ENCODE measurements at places on chromosomes 6 and 20.

- DNase-seq = no peak
Measured at GRCh38 chr20:1323256-1323655, 5.7 kb downstream of the SDCBP2 start.

DNA sequence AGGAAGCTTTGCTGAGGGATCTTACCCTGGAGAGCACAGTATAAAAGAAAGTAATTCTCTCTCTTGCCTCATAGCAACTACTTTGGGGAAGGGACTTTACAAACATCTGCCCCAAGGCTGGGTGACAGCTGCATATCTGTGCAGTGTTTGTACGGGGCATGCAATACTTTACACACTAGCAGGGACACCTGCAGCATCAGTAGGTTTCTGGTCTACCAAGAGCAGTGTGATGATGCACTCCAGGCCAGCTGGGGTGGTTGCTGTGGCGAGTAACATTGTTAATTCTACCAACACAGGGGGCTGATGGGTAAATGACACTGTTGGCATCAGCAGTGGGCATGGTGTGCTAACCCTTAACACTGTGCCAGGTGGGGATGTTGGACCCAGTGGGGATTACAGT, 48.0 kb downstream of the ADTRP start:
- DNase-seq = no peak

DNA sequence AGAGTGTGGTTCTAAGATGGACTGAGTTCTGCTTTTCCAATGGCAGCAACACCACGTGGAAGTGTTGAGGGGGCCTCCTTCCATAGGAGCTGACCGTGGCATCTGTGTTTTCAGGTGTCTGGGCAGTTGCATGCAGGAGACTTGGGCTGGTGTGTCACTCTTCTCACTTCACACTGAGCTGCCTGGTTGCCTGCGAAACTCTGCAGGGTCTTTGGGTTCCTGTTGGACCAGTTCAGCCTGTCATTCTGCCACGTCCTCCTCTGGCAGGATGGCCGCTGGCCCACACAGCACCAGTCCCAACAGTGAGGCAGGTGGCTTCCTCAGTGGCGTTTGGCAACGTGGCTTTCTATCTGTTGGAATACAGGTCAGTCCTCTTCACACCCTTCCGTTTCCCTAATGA, 16.1 kb upstream of the UNC93A start:
- no peak for DNase-seq

- DNase-seq = no peak
Measured at GRCh38 chr6:48904809-48905208, 558.2 kb downstream of the MMUT start.

DNA sequence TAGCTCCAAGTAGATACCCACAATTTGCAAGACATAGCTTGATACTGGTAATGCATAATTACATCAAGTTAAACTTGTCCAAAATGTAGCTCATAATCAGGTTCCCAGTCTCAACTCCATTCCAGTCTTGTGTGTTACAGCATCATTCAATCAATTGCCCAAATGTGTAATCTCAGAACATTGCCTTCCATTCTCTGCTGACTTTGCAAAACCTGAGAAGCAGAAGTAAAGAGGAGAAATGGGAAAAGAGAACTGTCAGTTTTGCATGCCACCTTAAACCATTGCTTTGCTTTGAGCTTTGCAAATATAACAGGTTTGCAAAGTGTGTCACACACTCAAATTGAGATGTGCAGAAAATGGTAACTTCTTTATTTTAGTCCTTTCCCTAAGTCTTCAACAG, 40.3 kb upstream of the CNKSR3 start:
- DNase-seq = no peak

- DNase-seq = no peak
Measured at GRCh38 chr6:22146931-22147701, 149.7 kb downstream of the PRL start.

GRCh38 chr6:10350720-10351119, 64.2 kb downstream of the TFAP2A start:
- DNase-seq = no peak

DNA sequence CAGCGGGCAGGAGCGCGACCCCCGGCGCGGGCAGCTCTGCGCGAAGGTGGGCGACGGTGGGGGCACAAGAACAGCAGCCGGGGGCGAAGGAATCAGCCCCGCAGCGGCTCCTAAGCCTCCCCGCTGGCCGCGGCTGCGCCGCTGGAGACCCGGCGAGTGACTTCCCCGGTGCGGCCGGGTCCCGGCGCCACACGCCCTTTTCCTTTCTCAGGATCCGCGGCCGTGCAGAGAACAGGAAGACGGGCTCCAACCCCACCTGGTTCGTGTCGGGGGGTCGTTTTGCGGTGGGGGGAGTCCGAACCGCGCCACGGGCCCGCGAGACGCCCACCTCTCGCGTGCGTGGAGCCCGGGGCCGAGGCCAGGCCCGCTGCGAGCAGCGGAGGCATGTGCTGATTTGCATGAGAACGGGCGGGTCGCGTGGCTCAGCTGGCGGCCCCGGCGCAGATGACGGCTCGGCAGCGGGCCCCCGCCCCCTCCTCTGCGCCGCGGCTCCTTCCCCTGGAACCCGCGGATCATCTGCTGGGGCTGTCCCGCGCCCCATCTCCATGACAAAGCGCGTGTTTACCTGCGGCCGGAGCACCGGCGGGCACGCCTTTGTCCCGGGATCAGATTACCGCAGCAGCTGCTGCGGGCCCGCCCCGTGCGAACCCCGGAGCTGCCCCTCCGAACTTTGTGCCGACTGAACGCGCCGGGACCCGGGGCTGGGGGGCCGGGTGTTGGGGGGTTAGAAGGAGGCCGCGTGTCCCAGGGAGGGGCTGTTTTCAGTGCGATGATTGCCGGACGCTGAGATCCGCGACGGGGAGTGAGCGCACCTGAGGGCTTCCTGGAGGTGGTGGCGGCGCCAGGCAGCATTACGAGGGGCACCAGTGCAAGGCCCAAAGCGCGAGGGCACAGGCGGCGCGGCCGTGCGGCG, 4.9 kb upstream of the DLL1 start:
- no peak for DNase-seq

All from T-cell (primary cell).